ENCODE measurements at places on chromosomes 3 and 15.
A peak's percentile ranks its signal among the peaks of the same experiment; 100 is the strongest.

- peak; percentile 78 for DNase-seq
These were observed 17.4 kb downstream of the LRIG1 start for GRCh38 chr3:66483409-66483906.

DNA sequence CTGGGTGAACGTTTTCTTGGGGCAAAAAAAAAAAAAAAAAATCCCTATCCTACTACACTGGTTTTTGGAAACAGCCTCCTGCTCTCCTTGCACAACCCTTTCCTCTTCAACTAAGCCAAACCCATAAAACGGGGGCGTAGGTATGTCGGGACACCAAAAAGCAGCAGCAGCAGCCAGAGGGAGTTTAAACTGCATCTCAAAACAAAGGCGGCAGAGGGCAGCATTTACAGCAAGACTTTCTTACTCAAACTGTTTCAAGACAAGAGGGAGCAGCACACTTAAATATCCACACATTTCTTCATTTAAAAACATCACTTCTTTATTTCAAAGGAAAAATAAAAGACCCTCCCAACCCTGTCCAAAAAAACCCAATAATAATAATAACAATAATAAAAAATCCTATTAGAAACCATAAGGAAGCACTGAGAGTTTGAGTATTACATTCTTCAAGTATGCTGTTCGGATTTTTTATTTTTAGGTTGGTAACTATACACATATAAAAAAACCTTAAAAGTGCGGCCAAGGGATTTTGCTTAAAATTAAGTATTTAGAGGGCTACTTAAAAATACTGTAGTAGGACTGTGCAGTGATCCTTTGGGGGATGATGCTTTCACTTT lies 43.9 kb upstream of the PLXND1 start:
- peak; percentile 43 for DNase-seq

DNA sequence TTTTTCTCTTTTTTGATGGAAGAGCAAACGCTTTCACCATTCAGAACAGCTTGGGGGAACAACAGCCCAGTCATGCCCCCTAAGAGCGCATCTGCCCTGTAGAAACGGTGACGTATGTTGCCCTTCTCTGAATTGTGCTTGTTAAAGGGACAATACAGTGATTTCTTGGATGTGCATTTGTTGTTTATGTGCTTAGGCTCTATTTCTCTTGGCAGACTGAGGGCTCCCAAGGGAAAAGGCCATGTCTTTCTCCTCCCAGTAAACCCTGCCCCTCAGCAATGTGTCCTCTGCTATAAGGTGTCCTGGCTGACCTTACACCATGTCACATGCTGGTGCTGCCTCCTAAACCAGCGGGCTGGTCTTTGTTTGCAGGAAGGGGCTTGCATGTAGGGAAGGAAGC lies 346.1 kb downstream of the EPHB1 start:
- no peak for DNase-seq

- DNase-seq, result no peak
These were observed 66.0 kb downstream of the MBNL1 start for GRCh38 chr3:152334761-152335160.

GRCh38 chr3:168051070-168051469 lies 44.7 kb downstream of the GOLIM4 start:
- DNase-seq, result no peak

DNA sequence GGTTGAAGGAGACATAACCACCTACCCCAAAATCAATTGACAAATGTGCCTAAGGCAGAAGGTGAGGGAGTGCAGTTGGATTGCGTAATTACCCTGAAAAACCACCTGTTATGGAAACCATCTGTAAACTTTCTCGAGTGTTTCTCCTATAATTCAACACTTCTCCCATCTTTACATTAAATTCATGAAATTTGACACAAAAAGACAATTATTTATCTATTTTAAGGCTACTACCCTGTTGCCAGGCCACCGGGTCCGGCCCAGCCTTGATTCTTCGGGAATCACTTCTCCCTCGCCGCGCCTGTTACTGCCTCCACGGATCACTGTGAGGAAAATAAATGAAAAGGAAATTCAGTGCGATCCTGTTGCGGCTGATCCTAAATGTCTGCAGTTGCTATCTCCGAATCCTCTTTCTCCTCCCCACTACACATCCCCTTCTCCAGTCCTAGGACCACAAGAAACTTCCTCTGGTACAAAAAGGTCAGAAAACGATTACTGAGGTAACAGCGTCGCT lies 646 bp downstream of the IQCB1 start:
- DNase-seq, result no peak
